ENCODE measurements at places on chromosomes 4 and X. TPM values are rescaled to one million over a fixed set of nuclear protein-coding genes. Genes with fewer than 3 reads are reported as not detected.

The ATP2B3 gene
- not detected for total RNA-seq

DNA sequence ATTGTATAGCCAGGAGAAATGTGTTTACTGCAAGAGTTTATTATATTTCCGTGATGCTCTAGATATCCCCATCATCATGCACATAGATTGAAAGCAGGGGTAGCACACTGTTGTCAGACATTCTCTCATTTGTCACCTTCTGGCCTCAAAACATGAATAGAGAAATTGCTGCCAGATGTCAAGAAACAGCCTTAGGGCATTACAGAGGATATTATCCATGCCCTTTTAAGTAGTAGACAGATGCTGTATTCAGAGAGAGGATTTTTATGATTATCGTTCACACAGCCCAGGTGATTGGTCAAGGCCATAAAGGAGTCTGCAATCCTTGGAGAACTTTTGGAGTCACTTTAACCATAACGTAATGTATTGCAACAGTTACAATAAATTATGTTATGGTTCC, 1961.5 kb upstream of the TENM3 start:
- DNase-seq = no peak

DNA sequence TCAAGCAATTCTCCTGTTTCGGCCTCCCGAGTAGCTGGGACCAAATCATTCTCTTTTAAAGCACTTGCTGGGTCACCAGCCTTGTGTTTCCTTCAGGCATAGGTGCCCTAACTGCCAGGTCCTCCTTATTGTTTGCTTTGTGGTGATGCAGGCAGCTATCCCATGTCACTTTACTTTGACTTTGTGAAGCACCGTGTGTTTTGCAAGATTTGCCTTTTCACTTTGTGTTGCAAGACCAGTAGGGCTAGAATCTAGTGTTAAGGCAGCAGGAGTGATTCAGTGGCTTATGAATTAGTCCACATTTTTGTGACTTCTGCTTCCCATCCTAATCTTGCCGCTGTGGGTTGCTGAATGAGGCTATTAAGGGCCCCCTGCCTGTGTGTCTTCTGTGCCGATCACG, 20.2 kb downstream of the SYAP1 start:
- no peak for DNase-seq

DNA sequence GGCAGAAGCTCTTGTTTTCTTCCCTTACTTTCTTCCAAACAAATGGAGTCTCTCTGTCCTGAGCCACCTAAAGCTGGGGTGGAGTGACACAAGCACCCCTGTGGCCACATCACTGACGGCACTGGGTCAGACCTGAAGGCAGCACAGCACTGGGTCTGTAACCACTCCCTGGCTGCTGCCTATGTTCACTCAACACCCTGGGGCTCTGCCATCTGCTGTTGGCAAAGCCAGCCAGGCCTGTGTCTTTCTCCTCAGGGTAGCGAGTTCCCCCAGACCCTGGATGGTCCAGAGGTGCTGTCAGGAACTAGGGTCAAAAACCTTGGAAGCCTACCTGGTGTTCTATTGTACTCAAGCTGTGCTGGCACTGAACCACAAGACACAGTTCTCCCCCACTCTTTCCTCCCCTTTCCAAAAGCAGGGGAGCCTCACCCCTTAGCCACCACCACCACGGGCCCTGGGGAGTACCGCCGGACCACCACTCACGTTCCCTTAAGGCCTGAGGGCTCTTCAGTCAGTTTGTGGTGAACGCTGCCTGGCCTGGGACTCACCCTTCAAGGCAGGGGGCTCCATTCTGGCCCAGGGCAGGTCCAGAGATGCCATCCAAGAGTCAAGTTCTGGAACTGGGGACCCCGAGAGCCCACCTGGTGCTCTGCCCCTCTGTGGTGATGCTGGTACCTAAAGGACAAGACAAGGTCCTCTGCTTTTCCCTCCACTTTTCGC, 31.5 kb downstream of the TMEM271 start:
- DNase-seq = no peak

The STPG2 gene
- total RNA-seq = not detected

DNA sequence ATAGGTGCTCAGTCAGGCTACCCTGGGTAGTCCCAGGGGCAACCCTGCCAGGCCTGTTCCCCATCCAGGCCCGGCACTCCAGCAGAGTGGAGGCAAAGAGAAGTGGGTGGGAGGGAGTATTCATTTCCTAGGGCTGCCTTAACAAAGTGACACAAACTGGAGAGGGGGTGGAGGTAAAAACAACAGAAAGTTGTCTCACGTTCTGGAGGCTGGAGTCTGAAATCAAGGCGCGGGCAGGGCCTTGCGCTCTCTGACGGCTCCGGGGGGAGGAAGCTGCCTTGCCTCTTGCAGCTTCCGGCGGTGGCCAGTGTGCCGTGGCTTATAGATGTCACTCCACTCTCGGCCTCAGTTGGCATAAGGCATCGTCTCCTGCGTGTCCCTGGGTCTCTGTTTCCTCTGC, 90.8 kb downstream of the DCTD start:
- no peak for DNase-seq
